ENCODE measurements at places on chromosomes 2 and 18. TPM values are rescaled to one million over a fixed set of nuclear protein-coding genes. Genes with fewer than 3 reads are reported as not detected.

DNA sequence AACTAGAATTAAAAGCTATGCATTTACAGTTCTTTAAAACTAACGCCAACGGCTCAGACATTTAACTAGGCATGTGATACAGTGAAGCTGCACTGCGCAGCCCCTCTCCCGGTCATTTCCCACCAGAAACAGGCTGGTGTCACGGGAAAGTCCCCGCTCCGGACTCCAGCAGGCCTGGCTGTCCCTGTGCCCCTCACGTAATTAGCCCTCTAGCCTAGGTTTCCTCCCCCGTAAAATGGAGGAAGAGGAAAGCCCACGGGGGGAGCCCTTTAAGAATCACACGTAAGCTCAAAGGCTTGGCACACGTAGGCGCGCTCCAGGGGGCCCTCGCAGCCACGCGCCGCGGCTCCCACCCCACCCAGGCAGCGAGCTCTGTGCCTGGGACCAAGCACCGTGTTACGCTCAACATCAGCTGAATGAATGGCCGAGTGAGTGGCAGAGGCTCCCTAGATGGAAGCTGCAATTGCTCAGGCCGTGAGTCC is 48.0 kb downstream of the KCNIP3 start:
- peak overlapping the region; percentile 84 for H3K4me3 ChIP-seq
- H3K27me3 ChIP-seq = peaks cover 17% of the 10 kb centered on the region
- H3K36me3 ChIP-seq = no peaks in the 10 kb centered on the region
- no peak for DNase-seq
- peak overlapping the region; percentile 83 for H3K27ac ChIP-seq

DNA sequence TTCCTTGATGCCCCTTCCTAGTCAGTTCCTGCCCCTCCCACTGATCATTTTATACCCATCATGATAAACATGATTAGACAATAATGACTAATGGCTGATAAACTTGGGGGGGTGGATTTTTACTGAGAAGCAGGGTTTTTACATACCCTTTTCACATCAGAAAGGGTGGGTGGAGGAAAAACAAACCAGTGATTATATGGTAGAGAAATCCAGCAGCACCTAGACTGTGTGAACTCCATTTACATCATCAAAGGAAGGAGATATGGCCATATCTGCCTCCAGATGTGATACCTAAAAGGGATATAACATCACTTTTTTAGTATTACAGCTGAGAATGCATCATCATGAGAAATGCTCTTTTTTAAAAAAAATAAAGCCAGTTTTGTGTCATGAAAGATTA is 89.9 kb downstream of the ANKRD12 start:
- H3K36me3 ChIP-seq = peaks cover 82% of the 10 kb centered on the region
- no peak for DNase-seq
- H3K27ac ChIP-seq = no peak overlapping the region
- no peaks in the 10 kb centered on the region for H3K4me1 ChIP-seq
- H3K4me3 ChIP-seq = no peak overlapping the region
- no peaks in the 10 kb centered on the region for H3K27me3 ChIP-seq

OR6B3 gene
- 0.98 TPM for total RNA-seq

DNA sequence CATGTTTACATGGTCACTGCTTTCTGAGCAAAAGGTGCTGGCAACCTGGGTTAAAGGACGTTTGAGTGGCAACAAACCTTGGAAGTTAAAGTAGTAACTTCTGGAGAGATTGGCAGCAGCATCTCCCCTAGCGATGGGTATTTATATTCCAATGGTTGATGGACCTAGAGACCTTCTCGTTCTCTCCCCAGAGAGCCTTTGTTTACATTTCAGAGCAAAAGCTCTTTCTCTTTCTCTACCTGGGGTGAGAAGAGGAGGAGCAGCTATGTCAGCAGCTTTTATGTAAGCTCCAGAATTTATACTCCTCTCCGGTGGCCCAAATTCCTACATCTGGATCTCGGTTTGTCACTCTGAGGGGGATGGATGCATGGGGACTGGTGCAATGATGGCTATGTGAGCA is 213.7 kb upstream of the ARL4C start:
- no peak overlapping the region for H3K4me3 ChIP-seq
- H3K36me3 ChIP-seq = no peaks in the 10 kb centered on the region
- no peaks in the 10 kb centered on the region for H3K4me1 ChIP-seq

DNA sequence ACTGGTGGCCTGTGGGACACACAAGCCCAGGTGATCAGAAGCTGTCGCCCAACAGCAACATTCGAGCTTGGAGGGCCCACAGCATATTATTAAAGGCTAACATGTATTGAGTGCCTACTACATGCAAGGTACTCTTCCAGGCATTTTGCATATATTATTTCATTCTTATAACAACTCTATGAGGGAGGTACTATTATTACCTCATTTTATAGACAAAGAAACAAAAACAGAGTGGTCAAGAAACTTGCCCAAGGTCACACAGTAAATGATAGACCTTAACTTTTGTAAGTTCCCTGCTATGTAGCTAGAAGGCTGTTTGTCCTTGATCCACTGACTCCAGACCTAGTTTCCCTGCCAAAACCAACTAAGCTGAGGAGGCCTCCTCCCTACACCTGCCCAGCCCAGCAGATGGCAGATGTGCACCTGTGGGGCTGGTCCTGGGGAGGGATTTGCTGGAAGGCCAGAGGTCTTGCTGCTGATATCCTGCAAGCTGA is 35.7 kb downstream of the KANSL3 start:
- H3K4me1 ChIP-seq = no peaks in the 10 kb centered on the region
- no peak overlapping the region for H3K4me3 ChIP-seq
- no peak for DNase-seq

- no peak overlapping the region for H3K4me3 ChIP-seq
- no peaks in the 10 kb centered on the region for H3K27me3 ChIP-seq
- H3K27ac ChIP-seq = no peak overlapping the region
- no peaks in the 10 kb centered on the region for H3K4me1 ChIP-seq
- no peak for DNase-seq
- H3K36me3 ChIP-seq = no peaks in the 10 kb centered on the region
Observed at GRCh38 chr18:1774261-1774660, 797.0 kb downstream of the METTL4 start.

DNA sequence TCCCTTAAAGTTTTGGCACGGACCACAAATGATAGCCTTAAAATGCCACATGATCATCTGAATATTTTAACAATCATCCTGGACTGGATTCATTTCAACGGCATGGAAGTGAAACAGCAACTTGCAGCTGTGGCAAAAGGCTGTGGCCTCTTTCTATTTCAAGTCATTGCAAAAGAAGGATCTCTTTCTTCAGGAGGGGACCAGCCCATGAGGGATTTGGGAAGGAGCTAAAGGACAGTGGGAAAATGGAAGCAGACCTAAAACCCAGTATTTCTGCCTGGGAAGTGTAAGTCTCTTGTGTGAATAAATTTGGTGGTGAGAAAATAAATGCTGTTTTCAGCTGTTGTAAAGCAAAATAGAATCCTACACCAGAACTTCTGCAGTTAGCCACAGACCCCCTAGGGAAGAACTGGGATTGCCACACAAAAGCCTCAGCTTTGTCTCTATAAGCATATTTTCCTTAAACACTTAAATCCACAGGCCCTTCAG is 107.3 kb upstream of the ZFP36L2 start:
- H3K36me3 ChIP-seq = no peaks in the 10 kb centered on the region
- H3K27ac ChIP-seq = no peak overlapping the region
- peaks cover 68% of the 10 kb centered on the region for H3K4me1 ChIP-seq
- H3K27me3 ChIP-seq = no peaks in the 10 kb centered on the region

EIPR1 gene
- 29.5 TPM for total RNA-seq

RNASEH1 gene
- total RNA-seq = 27.6 TPM

DNA sequence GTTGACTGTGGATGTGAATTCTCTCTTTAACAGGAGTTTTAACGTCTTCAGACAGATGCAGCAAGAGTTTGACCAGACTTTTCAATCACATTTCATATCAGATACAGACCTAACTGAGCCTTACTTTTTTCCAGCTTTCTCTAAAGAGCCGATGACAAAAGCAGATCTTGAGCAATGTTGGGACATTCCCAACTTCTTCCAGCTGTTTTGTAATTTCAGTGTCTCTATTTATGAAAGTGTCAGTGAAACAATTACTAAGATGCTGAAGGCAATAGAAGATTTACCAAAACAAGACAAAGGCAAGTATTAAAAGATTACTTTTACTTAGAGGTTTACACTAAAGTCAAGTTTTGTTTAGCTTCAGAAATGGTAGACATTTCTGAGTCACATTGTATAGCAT is 30.2 kb upstream of the TYMS start:
- H3K36me3 ChIP-seq = no peaks in the 10 kb centered on the region
- no peaks in the 10 kb centered on the region for H3K4me1 ChIP-seq
- H3K27me3 ChIP-seq = no peaks in the 10 kb centered on the region
- H3K27ac ChIP-seq = no peak overlapping the region

ALLC gene
- total RNA-seq = 16.6 TPM

- DNase-seq = no peak
- no peaks in the 10 kb centered on the region for H3K27me3 ChIP-seq
- no peaks in the 10 kb centered on the region for H3K4me1 ChIP-seq
- H3K4me3 ChIP-seq = no peak overlapping the region
- H3K27ac ChIP-seq = no peak overlapping the region
- H3K36me3 ChIP-seq = no peaks in the 10 kb centered on the region
Observed at GRCh38 chr2:230928701-230929380, 3.8 kb upstream of the GPR55 start.

SCTR gene
- total RNA-seq = not detected

COL6A3 gene
- 262 TPM for total RNA-seq
